ENCODE measurements at places on chromosomes 3 and 15. TPM values are rescaled to one million over a fixed set of nuclear protein-coding genes. Genes with fewer than 3 reads are reported as not detected.

The CLN6 gene
- 50.8 TPM for total RNA-seq

The IREB2 gene
- 86.0 TPM for total RNA-seq

The IGF1R gene
- 116 TPM for total RNA-seq

The CADPS gene
- total RNA-seq: 7.5 TPM

The TMEM44 gene
- 20.8 TPM for total RNA-seq

The RAB27A gene
- 4.7 TPM for total RNA-seq
